Stimulated activated CD4-positive, alpha-beta T cell treated with anti-CD3 and anti-CD28 coated beads, Interleukin-1b, Interleukin-23, amount 100 ng/mL, for 4 hours (primary cell): ENCODE measurements at places on chromosomes 2 and 18.

- DNase-seq, result no peak
Observed at GRCh38 chr2:196054631-196055030, 14.0 kb downstream of the DNAH7 start.

- DNase-seq, result no peak
Observed at GRCh38 chr2:2823061-2823753, 492.1 kb upstream of the MYT1L start.

DNA sequence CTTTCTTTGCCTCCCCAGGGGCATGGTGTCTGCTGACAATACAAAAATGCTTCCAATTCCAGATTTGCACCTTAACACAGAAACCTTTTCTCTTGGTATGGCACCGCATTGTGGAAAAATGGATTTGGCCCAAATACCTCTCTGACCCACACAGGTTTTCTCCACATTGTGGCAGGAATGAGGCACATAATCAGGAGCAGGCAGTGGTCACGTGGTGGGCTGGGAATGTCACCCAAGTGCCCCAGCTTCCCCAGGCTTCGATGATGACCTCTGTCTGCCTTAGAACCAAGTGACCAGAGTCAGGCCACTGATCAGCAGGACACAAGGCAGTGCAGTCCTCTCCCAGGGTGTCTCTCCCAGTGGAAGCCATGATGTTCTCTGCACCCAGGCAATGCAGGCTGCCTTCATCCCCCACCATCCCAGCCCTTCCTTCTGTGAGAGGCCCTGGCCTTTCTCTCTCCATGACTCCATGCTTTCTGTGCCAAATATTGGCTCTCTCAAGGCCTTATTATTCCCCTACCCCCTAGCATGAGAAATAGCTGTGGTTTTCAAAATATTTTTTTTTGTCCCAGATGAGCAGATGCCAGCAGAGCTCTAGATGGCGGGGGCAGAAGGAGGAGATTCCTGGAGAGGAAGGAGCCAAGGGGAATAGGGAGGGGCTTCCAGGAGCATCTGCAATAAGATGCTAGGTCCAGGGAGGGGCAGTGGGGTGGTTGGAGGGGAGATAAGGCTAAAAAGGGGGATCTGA, 198.9 kb downstream of the ACKR3 start:
- no peak for DNase-seq

GRCh38 chr2:127085317-127085681, 21.7 kb downstream of the BIN1 start:
- no peak for DNase-seq
